Retina (tissue), 1 donor: ENCODE measurements at places on chromosomes 5 and 9.

- peak; percentile 35 for DNase-seq
These were observed 6.4 kb downstream of the FPGS start for GRCh38 chr9:127809002-127809539.

DNA sequence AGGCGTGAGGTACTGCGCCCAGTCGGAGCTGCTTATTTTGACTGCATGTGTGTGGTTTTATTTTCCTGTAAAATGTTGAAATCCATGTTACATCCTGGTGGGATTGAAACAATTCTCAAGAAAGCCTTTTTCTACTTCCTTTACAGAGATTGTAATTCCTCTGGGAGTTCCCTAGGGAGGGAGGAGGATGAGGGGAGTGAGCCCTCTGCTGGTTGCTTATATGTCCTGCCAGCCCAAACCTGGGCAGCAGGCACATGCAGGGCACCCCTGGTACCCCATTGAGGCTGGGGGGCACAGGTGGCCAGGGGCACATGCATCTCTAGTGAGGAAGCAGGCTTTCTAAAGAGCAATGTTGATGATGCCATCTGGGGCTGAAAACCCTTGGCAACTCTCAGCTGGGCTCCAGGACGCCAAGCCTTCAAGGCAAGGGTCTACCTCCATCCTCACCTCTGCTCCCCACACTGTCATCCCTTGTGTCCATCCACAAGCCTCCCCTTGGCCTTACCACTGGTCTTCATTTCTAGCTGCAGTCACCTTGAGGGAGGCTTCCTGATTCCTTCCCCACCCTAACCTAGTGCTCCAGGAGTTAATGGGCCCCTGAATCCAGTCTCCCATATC is 84.7 kb upstream of the TNFSF8 start:
- DNase-seq, result no peak

GRCh38 chr5:7794823-7795222 is 56.1 kb downstream of the CFAP90 start:
- no peak for DNase-seq

GRCh38 chr5:14628346-14628745 is 36.2 kb upstream of the OTULIN start:
- DNase-seq, result peak; percentile 13

DNA sequence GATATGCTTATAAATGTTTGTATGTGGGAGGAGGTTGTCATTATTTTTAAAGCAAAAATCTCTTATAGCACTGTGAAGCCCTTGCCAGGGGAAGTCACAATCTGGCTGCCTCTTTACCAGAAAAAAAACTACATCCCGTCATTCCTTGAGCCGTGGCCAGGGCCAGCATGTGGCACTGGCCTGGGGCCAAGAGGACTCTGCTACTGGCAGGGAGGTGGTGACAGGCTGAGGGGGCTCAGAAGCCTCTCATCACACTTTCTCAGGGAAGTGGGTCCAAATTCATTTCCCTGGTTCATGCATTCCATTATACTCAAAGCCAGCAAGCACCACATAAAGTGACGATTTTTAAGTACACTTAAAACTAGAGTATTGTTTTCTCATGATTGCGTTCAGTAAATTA is 457.3 kb downstream of the ZNF608 start:
- DNase-seq, result no peak

GRCh38 chr5:13659391-13659790 is 285.1 kb downstream of the DNAH5 start:
- no peak for DNase-seq

DNA sequence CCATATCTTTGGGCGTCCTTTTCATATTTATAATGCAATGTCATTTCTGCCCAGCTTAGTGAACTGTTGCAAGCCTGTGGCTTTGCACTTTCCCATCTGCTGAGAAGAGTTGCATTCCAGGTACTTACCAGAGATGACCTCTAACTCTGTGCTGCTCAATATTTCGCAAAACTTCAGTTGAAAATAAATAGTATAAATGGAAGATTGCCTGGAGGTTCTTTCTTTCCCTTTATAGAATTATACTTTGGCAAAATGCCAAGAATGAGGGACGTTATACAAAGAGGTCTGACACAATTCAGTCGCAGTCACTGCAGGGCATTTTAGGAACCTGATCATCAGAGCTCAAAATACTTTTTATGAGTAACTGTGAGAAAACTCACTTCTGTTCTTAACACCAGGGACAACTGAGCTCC is 18.9 kb upstream of the VLDLR start:
- DNase-seq, result no peak

GRCh38 chr5:174500636-174501035 is 223.7 kb upstream of the MSX2 start:
- DNase-seq, result no peak

DNA sequence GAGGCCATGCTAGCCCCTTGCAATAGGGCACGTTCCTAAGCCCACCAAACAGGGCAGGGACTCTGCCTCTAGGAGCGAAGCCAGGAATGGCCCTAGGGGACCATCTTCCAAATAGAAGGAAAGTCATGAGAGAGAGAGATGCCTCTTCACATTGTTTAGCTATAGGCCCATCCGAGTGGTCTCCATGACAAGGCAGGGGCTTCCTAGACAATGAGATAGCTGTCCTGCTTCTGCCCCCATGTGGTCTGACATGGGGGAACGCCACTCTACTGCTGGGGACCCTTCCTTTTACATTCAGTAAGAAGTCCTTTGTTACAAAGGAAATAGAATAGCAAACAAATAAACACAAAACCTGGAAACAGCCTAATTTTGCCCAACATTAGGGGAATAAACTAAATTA is 17.9 kb upstream of the KIF4B start:
- no peak for DNase-seq

GRCh38 chr9:121631978-121632418 is 19.4 kb upstream of the DAB2IP start:
- DNase-seq, result peak; percentile 43

GRCh38 chr5:11547730-11548129 is 356.5 kb downstream of the CTNND2 start:
- no peak for DNase-seq

- peak; percentile 75 for DNase-seq
These were observed 39.6 kb upstream of the TIFAB start for GRCh38 chr5:135491552-135492318.
